Foreskin keratinocyte (primary cell): ENCODE measurements at places on chromosomes 4 and X. TPM values are rescaled to one million over a fixed set of nuclear protein-coding genes. Genes with fewer than 3 reads are reported as not detected.

TEC gene
- 0.06 and 0.07 TPM in 2 replicates for polyA plus RNA-seq

BEND2 gene
- polyA plus RNA-seq = not detected in 2 replicates

CCNB3 gene
- polyA plus RNA-seq = 0.10 and 0.21 TPM in 2 replicates

TCEAL2 gene
- polyA plus RNA-seq = not detected in 2 replicates

METTL14 gene
- polyA plus RNA-seq = 5.6 and 7.6 TPM in 2 replicates

GPRASP2 gene
- 2.4 and 2.9 TPM in 2 replicates for polyA plus RNA-seq

CFAP47 gene
- not detected in 2 replicates for polyA plus RNA-seq

PRR32 gene
- not detected in 2 replicates for polyA plus RNA-seq

CHRDL1 gene
- not detected in 2 replicates for polyA plus RNA-seq

PABPC1L2A gene
- not detected in 2 replicates for polyA plus RNA-seq

WDR1 gene
- polyA plus RNA-seq = 293 and 310 TPM in 2 replicates

AMBN gene
- polyA plus RNA-seq = not detected in 2 replicates

MED28 gene
- polyA plus RNA-seq = 39.3 and 51.9 TPM in 2 replicates

ARR3 gene
- not detected in 2 replicates for polyA plus RNA-seq

TXK gene
- polyA plus RNA-seq = not detected in 2 replicates

CNOT6L gene
- 3.2 and 4.2 TPM in 2 replicates for polyA plus RNA-seq

DAPP1 gene
- 16.7 and 18.5 TPM in 2 replicates for polyA plus RNA-seq

PRSS12 gene
- 9.0 and 9.5 TPM in 2 replicates for polyA plus RNA-seq

SSX1 gene
- not detected in 2 replicates for polyA plus RNA-seq

MAGEH1 gene
- polyA plus RNA-seq = 7.6 and 10.0 TPM in 2 replicates

CLGN gene
- 0.01 TPM in 1 of 2 replicates, not detected in the other for polyA plus RNA-seq

AMOT gene
- 0.58 and 0.95 TPM in 2 replicates for polyA plus RNA-seq

GPRIN3 gene
- not detected in 2 replicates for polyA plus RNA-seq

RAB39B gene
- 0.02 and 0.04 TPM in 2 replicates for polyA plus RNA-seq

PAGE2B gene
- not detected in 2 replicates for polyA plus RNA-seq

AFF2 gene
- not detected in 2 replicates for polyA plus RNA-seq

SRPX2 gene
- polyA plus RNA-seq = 0.36 and 0.76 TPM in 2 replicates

MAOA gene
- 20.5 and 22.6 TPM in 2 replicates for polyA plus RNA-seq

GAGE12J gene
- polyA plus RNA-seq = not detected in 2 replicates

BMPR1B gene
- 0.02 and 0.06 TPM in 2 replicates for polyA plus RNA-seq

DOK7 gene
- polyA plus RNA-seq = 0.71 and 1.1 TPM in 2 replicates

F8A2 gene
- not detected in 2 replicates for polyA plus RNA-seq
